Memory B cell (primary cell): ENCODE measurements at places on chromosomes 2 and 18.

- DNase-seq: no peak
Observed at GRCh38 chr2:196086517-196087368, 18.1 kb upstream of the DNAH7 start.

DNA sequence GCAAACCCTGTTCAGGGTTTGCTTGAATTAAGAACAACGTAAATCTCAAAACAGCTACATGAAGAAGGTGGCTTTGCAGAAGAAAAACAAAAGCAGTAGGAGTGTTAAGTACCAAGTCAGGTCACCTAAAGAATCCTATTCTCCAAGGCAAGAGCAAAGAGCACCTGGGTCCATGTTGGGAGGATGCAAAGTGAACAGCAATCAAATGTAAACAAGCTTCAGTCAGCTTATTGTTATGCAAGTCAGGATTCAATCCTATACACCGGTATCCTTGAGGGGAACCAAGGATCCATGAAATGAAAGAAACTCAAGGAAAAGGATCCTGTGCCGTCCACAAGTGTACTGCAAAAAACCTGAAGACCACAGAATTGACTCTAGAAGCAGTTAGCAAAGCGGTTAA is 261.0 kb upstream of the DDX18 start:
- no peak for DNase-seq

- no peak for DNase-seq
Observed at GRCh38 chr18:61582202-61582710, 249.0 kb downstream of the CDH20 start.

- no peak for DNase-seq
Observed at GRCh38 chr2:8371653-8372052, 310.2 kb upstream of the ID2 start.
